ENCODE measurements at places on chromosomes 4 and X.

- DNase-seq, result no peak
Measured at GRCh38 chrX:120426599-120426998, 42.5 kb downstream of the LAMP2 start.

GRCh38 chr4:38663090-38663800 lies 754 bp upstream of the KLF3 start:
- no peak for DNase-seq

DNA sequence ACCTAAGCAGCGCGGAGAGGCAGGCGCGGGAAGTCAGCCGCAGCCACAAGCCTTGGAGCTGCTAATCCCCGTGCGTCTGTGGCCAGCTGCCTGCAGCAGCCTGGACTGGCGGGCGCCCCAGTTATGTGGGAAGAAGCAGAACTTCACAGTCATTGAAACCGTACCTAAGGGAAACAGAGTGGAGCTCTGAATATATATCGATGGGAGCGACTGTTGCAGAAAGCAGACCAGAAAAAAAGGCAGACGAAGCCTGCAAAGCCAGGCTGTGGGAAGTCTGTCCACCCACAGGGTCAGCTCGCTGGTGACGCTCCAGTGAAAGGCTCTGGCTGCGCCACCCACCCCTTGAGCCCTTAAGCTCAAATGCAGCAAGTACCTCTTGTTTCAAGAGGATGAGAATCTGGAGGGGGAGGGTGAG lies 24.7 kb downstream of the KCNE5 start:
- peak; percentile 92 for DNase-seq

- no peak for DNase-seq
Measured at GRCh38 chrX:151871244-151871643, 41.4 kb upstream of the MAGEA4 start.

GRCh38 chr4:184616633-184617551 lies 32.4 kb downstream of the CASP3 start:
- no peak for DNase-seq

GRCh38 chr4:141919649-141920048 lies 283.3 kb downstream of the IL15 start:
- no peak for DNase-seq

DNA sequence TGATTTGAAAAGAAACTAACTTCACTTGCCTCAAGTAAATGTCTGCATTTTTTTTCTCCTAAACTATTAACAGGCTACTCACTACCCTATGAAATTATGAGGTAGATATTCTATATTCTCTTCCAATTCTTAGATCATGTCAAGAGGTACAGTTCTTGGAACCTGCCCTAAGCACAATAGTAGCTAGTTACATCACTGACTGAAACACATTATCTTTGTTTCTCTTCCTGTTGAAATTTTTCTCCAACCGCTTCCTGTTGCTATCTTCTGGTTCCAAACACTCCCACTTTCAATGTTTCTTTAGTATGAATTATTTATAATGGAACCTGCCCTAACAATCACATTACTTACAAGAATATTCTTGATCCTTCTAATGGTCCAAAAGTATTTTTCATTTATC lies 5.0 kb upstream of the BANK1 start:
- no peak for DNase-seq

- DNase-seq, result no peak
Measured at GRCh38 chr4:56683455-56683854, 2.4 kb upstream of the HOPX start.

GRCh38 chrX:48196745-48197201 lies at the start of gene SSX5:
Gene SSX5, minus strand, starts transcription at chrX:48196795. Its CDS starts 1,437 bp downstream, at chrX:48195358.
- DNase-seq, result no peak

DNA sequence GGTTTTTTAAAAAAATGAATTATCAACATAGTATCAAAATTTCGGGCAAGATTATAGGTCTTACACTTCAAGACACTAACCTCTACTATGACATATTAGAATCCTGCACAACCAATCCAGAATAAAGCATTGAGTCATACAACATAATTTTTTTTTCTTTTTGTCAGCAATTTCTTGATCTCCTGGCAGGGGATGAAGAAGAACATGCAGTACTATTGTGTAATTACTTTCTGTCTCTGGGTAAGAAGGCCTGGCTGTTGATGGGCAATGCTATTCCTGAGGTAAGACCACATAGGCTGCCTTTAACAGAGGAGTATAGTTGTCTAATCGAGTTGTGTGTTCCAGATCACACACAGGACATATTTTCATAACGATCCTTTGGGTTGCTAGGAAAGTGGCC lies 67.5 kb downstream of the FBXL5 start:
- DNase-seq, result no peak

- DNase-seq, result no peak
Measured at GRCh38 chr4:87532109-87532508, 2.9 kb upstream of the SPARCL1 start.

- no peak for DNase-seq
Measured at GRCh38 chr4:10153161-10153560, 36.6 kb upstream of the WDR1 start.

DNA sequence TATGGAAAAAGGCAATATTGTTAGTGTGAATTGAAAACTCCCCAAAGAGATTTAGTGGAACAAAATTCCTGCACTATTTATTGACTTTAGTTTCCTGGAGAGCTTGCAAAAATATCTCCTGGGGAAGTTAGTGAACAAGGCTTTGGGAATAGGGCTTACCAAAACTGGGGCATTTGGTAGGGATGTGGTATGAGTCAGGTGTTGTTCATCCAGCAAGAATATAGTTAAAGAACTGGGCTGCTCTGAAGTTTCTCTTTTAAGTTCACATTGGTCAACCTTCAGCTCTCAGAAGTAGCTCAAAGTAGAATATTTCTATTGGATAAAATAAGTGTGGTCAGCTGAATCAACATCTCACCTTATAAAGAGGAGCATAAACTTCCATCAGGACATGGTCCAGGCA lies 185.0 kb downstream of the CPE start:
- DNase-seq, result no peak

GRCh38 chr4:169254546-169254983 lies 16.2 kb downstream of the SH3RF1 start:
- DNase-seq, result no peak

DNA sequence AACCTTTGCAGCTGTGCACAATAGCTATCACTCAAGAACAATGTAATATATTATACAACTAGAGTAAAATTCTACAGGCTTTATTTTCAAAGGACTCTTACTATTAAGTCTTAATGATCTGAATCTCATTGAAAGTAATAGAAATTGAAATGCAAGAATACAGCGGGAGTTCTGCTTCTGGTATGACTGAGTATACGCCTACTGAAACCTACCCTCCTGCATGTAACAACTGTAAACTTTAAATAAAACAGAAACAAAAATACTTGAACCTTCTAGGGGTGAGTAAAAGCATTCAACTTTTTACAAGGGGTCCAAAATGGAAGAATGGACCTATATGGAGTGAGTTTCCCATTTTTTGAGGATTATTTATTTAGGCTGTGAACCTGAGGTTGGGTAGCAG lies 13.5 kb downstream of the DCHS2 start:
- no peak for DNase-seq

DNA sequence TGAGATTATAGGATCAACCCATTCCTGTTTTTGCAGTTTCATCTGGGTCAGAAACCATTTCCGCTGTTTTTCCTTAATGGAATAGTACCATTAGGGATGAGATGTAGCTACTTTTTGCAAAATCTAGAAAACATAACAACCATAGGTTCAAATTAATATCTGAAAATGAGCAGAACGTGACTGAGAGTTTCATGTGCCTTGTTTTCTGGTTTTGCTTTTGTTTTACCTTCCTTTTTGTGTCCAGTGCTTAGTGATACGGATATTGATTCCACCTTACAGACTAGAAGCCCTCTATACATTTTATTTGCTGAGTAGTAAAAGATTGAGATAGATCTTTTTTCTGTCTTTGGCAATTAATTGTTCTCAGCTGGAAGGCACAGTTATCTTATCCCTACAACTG lies 46.5 kb downstream of the SNX25 start:
- DNase-seq, result no peak

GRCh38 chrX:130604882-130605281 lies 203.1 kb downstream of the RBMX2 start:
- no peak for DNase-seq

GRCh38 chr4:142336251-142336934 lies 509.7 kb downstream of the INPP4B start:
- DNase-seq, result no peak

DNA sequence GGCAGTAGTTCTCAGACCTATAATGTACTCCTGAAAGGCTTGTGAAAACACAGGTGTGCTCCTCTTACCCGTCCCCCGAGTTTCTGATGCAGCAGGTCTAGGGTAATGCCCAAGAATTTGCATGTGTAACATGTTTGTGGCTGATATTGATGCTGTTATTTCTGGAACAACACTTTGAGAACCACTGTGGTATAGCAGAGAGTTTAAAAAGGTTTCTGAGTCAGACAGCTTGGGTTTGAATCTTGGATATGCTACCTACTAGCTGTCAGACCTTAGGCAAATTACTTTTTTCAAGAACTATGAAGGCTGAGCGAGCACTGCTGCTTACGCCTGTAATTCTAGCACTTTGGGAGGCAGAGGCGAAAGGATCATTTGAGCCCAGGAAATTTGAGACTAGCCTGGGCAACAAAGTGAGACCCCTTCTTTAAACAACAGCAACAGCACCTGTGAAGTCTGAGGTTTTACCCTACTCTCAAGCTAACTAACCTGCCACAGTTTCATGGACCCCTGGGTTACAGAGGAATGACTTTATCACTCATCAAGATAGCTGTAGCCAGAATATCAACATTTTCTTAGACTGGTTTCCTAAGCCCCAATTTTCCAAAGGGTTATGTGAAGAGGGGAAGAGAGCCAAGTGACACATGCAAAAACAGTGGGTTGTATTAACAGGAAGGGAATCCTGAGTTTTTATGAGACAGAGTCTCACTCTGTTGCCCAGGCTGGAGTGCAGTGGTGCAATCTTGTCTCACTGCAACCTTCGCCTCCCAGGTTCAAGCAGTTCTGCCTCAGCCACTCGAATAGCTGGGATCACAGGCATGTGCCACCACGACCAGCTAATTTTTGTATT lies 5.1 kb downstream of the AFF1 start:
- DNase-seq, result no peak

GRCh38 chrX:153957224-153957623 lies 12.8 kb upstream of the RENBP start:
- no peak for DNase-seq

DNA sequence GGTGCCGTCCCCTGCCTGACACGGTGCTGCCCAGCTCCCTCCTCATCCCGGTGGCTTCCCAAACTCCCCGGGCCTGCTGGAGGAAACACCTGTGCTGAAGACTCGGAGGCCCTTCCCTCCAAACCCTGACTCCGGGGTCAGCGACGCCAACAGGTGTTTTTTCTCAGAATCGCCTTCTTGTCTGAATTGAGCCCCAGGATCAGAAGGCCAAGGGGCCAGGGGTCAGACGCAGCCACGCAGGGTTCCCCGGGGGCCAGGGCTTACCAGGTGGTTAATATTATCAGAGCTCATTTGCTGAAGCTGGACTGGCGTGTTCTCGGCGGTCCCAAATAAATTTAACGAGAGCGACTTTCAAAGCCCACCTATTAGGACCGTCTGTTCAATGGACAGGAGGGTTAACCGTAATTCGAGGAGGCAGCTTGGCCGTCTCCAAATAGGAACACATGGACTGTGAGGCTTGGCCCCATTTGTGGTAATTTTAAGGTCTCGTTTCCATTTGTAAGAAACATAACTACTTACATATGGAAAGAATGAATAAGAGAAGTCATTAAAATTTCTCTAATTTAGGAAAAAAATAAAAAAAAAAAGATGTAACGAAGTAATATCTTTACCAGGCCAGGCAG lies 239.3 kb downstream of the CRLF2 start:
- DNase-seq, result no peak

DNA sequence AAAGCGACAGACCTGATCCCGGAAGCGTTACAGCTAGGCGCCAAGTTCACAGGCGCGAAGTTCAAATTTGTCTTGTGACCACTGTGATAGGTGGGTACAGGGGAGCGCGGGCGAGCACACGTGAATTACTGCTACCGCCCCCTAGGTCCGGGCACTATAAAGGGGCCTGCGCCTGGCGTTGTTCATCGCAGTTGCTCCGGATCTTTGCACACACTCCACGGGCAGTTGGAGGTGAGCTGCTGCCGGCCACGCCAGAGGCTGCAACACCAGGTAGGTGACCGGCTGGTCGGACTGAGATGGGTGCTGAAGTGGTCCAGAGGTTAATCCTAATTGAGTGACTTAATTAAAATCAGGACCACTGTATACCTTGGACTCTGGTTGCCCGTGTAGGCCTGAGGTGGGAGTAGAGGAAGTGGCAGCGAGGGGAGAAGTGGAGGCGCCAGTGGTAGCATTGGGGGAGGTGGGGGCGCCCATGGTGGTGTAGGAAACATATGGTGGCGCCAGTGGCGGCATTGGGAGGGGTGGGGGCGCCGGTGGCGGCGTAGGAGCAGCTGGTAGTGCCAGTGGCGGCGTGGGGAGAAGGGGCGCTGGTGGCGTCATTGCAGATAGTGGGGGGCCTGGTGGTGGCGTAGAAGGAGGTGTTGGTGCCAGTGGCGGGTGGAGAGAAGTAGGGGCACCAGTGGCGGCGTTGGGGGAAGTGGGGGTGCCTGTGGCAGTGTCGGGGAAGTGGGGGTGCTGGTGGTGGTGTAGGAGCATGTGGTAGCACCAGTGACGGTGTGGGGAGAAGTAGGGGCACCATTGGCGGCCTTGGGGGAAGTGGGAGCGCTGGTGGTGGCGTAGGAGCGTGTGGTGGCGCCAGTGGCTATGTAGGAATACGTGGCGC lies at the start of gene GCNA:
Gene GCNA, plus strand, starts transcription at position 185 of the 883 bp plus-strand sequence. CDS start 2,385 bp downstream, outside the sequence.
- DNase-seq, result peak; percentile 79

DNA sequence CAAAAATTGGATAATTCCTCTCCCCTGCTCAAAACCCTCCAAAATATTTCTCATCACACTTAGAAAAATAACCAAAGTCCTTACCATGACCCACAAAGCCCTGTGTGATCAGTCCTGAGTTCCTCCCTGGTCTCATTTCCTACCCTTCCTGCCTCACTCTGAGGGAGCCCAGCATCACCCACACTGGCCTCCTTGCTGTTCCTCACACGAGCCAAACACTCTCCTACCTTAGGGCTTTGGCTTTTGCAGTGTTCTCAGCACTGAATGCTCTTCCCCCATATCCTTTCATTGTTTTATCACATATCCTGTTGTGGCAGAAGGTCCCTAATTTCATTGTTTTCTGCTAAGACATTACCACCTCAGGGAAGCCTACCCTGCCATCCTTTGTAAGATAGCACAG lies 12.2 kb downstream of the MGAT4D start:
- DNase-seq, result no peak

- no peak for DNase-seq
Measured at GRCh38 chr4:7573576-7574091, 138.9 kb upstream of the PSAPL1 start.

- no peak for DNase-seq
Measured at GRCh38 chr4:15926486-15926885, 12.1 kb downstream of the FGFBP1 start.

Data from posterior cingulate gyrus (tissue), 11 donors.